ENCODE measurements at places on chromosomes 4 and X. TPM values are rescaled to one million over a fixed set of nuclear protein-coding genes. Genes with fewer than 3 reads are reported as not detected.

CLDN2 gene
- 4.7 TPM for total RNA-seq

GAB1 gene
- 33.5 TPM for total RNA-seq

TCP11X1 gene
- not detected for total RNA-seq

PLAC1 gene
- 0.43 TPM for total RNA-seq

CACNA1F gene
- 0.48 TPM for total RNA-seq

GAGE12D gene
- not detected for total RNA-seq

SPOCK3 gene
- total RNA-seq = 7.1 TPM

TMPRSS11E gene
- total RNA-seq = 2.0 TPM

GAGE1 gene
- total RNA-seq = not detected

SPANXA1 gene
- total RNA-seq = not detected

RIBC1 gene
- total RNA-seq = 2.7 TPM

THAP9 gene
- total RNA-seq = 5.3 TPM

SULT1B1 gene
- 4.4 TPM for total RNA-seq

HTRA3 gene
- 0.52 TPM for total RNA-seq

NOX1 gene
- 0.70 TPM for total RNA-seq

EGFL6 gene
- total RNA-seq = 0.40 TPM

Data from type B pancreatic cell (in vitro differentiated cells).